ENCODE measurements at places on chromosomes 5 and 9.

DNA sequence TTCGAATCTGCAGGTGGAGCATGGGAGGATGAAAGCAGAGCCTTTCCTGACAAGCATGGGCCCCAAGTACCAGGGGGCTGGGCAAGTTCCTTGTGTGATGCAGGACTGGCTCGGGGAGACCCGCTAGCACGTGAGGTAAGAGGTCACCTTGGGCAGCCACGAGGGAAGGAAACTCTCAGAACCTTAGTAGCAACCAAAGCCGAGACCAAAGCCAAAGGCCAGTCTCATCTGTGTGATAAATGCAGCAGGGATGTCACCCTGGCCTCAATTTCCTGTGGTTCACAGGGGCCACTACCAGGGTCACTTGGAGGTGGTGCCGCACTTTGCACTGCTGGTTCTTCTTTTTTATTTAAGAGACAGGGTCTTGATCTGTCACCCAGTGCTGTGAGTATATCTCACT is 39.5 kb downstream of the PRRT1B start:
- no peak for DNase-seq

DNA sequence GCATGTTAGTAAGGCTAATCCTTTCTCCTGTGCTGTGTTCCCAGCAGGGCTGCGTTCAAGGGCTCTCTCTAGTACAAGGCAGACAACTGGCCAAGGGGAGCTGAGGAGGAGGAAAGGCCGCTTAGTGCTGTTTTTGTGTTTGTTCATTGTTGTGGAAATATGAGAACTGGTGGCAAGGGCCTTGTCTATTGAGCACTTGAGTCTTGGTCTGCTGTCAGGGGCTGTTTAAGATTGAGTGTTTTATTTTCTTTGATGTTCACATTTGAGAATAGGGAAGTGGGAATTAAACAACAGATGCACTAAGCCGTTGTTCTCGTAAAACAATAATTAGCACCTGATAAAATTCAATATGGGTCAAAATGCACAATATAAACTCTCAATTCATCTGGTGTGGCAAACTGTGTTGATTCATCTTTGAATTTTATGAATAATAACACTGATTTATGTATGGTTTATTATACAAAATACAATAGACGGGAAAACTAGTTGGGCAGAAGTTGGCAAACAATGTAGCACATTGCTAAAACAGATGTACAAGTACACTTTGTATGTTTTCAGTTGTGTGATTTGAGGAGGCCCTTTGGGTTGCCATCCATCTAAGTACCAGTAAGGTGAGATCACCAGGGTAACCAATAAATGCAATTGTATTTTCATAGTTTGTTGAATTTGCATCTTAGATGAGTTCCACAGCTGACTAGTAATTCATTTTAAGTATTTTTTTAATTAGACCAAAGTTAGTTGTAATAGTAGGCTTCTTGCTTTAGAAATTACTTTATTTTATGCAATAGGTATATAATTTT is 97.6 kb upstream of the GRHPR start:
- DNase-seq: no peak

DNA sequence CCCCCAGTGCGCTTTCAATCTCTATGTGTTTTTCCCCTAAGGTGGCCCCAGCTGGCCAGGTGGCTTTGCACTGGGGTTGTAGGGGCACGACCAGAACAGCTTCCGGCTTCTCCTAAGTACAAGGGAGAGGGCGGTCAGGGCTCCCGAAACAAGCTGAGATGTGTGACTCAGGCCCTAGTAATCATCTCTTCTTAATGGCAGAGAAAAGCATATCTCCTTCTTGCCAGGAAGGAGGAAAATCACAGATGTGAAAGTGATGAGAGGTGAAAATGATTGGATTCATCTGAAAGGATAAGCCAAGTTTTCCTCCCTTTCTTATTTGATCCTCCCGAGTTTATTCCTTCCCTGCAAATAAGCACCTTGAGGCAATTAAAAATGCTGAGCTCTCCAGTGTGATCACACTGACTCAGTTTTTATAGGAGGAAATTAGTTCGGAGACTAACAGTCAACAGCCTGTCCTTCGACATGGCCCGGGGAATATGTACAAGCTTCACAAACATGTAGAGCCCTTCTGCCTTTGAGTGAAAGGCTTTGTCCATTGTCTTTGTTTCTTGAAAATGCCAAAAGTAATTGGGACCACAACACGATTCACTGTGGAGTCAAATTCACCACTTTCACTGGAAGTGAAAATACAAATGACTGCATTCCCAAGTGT is 514.8 kb downstream of the PSAT1 start:
- DNase-seq: no peak

DNA sequence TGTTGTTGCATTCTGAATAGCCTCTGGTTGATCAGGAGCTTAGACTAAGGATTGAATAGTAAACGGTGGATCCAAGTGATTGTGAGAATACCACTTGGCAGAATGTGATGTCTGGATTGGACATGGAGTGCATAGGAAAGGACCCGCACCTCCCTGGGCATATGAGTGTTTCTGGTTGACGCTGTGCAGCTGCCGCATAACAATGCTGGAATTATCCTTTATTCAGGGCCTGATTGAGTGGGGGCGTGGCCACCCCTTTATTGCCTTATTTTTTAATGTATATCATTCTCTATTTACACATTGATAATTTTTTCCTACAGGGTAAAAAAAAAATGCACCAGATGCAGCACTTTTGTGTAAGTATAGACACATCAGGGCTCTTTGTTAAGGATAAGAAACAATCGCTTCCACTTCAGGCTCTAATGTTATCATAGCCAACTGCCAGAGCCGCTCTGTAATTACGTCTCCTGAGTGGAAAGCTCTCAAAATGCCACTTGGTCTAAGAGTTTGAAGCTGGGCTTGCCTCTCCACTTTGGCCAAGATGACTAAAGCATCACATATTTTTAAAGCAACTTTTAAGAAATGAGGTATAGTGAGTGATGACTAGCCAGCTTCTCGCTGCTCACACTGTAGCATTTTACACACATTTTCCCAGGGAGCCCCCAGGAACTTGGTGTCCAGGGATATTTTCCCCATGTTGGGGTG is 5.7 kb downstream of the FGD3 start:
- DNase-seq: peak; percentile 13

GRCh38 chr5:14505310-14506139 is 76.1 kb upstream of the OTULINL start:
- DNase-seq: no peak

- no peak for DNase-seq
Measured at GRCh38 chr5:105882956-105883481, 1787.7 kb downstream of the EFNA5 start.

- DNase-seq: no peak
Measured at GRCh38 chr9:111621895-111622480, 9.1 kb upstream of the DNAJC25 start.

GRCh38 chr9:79984429-79985067 is 412.8 kb downstream of the TLE4 start:
- DNase-seq: no peak

DNA sequence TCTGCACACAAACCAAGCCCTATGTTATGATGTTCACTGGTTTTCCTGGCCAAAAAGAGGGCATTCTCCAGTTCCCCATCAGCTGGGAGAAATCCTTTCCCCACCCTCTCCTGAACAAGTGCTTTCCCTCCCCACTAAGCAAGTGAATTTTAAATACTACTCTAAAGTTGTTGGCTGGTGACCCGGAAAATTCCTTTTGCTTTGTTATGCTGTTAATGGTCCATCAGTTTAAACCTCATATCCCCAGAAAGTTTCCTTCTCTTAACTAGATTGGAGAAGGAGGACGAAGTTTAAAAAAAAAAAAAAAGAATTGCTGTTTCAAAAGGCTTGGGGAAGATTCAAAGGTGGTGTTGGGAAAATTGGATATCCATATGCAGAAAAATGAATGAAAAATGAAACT is 21.9 kb upstream of the SPRY4 start:
- DNase-seq: no peak

- no peak for DNase-seq
Measured at GRCh38 chr9:85994191-85994590, 53.2 kb downstream of the NAA35 start.

DNA sequence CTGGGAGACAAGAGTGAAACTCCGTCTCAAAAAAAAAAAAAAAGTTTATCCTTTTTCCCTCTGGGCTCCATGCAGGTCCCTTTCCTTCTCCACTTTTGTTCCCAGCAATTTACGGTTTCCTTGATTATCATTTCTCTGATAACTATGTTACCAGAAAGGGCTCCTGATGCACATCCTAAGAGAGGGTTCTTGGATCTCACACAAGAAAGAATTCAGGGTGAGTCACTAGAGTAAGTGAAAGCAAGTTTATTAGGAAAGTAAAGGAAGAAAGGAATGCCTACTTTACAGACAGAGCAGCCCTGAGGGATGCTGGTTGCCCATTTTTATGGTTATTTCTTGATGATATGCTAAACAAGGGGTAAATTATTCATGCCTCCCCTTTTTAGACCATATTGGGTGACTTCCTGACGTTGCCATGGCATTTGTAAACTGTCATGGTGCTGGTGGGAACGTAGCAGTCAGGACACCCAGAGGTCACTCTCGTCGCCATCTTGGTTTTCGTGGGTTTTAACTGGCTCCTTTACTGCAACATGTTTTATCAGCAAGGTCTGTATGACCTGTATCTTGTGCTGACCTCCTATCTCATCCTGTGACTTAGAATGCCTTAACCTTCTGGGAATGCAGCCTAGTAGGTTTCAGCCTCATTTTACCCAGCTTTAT is 13.5 kb upstream of the MELK start:
- no peak for DNase-seq

Measured in activated T-cell treated with anti-CD3 and anti-CD28 coated beads, Interleukin-2, amount 50 U/mL, for 24 hours (primary cell).